ENCODE measurements at places on chromosomes 5 and 9.

GRCh38 chr9:26955222-26955903 is 849 bp upstream of the IFT74 start:
- DNase-seq: no peak

DNA sequence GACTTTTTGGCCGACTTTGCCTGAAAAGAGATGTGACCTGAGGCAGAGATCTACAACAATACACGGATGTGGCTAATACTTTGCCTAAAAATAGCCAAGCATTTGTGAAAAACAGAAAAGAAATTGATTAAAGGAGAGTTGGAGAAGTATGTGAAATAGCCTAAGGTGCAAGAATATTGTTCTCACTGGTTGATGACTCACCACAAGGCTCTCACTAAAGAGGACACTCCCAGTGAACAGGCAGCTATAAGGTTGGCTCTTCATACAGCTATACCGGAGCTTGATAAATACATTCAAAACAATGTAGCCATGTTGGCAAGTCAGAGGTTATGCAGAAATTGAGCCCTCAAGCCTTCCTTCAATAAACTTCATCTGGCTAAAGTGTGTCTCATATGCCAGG is 317.2 kb upstream of the GRAMD2B start:
- no peak for DNase-seq

DNA sequence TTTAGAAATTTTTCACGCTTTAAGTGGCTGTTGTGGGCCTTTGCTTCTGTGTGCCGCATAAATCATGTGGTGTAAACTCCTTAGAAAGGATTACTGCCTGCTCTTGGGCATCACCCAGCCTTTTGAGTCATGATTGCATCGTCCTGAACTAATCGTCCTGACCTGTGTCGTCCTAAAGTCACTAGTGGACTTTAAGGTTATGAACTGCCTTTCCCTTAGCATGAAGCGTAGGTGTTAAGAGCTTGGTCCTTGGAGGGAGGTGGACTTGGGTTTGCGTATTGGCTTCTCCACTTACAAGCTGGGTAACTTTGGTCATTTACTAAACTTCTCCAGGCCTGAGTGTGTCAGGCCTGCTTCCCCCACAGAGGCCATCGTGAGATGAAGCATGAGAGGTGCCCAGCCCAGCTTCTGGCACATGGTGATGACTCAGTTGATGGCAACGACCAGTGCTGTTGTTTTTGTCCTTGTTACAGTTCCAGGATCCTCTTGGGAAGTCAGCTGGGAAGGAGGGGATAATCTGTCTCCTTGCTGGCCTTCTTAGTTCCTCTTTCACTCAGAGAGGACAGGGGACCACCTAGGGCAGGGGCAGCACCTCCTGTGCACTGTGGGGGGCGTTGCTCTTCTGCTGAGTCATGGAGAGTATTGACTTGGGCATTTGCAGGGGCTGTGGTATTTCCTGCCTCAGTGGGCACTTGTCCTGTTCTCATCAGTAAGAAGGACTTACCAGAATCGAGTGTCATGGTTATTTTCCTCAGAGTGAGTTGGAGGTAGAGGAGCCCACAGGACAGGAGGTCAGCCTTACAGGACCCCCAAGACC is 54.2 kb upstream of the NCS1 start:
- DNase-seq: peak; percentile 21

GRCh38 chr9:84667571-84668195 is 1.8 kb upstream of the NTRK2 start:
- peak; percentile 42 for DNase-seq

DNA sequence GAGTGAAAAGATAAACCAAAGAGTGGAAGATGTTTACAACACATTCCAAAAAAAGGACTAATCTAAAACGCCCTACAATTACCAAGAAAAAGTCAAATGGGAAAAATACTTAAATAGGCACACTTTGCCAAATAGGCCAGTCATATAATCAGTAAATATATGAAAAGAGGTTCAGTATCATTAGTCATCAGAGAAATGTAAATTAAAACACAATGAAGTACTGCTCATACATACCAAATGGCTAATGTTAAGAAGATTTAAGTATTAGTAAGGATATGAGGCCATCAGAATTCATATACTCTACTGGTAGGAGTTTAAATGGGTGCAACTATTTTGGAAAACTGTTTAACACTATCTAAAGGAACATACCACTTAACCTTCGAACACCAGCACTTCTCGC is 47.6 kb downstream of the ZDHHC21 start:
- no peak for DNase-seq

DNA sequence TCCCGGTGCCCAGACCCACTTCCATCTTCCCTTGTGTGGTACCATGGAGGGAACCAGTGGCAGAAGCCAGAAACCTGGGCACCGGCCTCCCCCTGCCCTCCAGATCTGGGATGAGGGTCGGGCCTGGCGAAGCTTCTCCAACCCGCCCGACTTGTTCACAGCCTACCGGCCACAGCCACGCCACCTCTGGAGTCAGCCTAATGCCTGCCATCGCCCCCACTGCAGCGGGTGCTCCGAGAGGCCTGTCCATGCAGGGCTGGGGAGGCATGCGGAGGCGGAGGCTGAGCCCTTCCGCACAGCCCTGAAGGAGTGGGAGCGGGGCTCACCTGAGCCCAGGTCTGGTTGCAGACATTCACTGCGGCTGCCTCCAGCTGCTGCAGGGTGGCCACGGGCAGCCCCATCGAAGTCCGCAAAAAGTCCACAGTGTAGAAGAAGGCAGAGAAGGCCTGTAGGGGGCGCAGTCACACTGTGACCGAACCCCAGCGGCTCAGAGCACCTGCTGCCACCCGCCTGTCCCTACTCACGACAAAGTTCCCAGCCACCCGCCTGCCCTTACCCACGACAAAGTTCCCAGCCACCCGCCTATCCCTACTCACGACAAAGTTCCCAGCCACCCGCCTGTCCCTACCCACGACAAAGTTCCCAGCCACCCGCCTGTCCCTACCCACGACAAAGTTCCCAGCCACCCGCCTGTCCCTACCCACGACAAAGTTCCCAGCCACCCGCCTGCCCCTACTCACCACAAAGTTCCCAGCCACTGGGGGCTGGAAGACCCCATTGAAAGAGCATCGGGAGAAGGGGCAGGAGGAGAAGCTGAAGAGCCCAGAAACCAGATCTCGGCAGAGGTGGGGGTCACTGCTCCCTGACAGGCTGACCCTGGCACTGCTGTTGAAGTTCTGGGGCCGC is 3.8 kb upstream of the NPDC1 start:
- DNase-seq: peak; percentile 81

DNA sequence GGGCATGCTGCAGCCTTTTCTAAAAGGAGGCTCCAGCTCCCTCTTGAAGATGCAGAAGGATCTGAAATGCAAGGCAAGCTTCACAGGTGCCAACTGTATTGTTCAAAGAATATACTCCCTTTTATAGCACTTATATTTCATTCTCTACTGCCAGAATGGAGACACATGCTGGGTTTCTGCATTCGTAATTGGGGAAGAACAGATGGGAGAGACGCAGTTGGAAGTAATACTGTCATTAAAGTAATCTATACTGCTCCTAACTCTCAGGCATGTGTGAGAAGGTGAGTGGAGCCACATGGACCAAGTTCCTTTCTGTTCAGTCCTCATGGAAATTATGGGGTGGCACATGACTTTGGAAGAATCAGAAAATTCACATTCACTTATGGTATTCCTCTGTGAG is 226.4 kb downstream of the TRIM32 start:
- DNase-seq: no peak

- no peak for DNase-seq
Observed at GRCh38 chr5:115231598-115231997, 31.1 kb downstream of the PGGT1B start.

- DNase-seq: no peak
Observed at GRCh38 chr5:112386766-112387165, 32.3 kb downstream of the EPB41L4A start.

- DNase-seq: no peak
Observed at GRCh38 chr9:18730241-18730640, 256.3 kb downstream of the ADAMTSL1 start.

DNA sequence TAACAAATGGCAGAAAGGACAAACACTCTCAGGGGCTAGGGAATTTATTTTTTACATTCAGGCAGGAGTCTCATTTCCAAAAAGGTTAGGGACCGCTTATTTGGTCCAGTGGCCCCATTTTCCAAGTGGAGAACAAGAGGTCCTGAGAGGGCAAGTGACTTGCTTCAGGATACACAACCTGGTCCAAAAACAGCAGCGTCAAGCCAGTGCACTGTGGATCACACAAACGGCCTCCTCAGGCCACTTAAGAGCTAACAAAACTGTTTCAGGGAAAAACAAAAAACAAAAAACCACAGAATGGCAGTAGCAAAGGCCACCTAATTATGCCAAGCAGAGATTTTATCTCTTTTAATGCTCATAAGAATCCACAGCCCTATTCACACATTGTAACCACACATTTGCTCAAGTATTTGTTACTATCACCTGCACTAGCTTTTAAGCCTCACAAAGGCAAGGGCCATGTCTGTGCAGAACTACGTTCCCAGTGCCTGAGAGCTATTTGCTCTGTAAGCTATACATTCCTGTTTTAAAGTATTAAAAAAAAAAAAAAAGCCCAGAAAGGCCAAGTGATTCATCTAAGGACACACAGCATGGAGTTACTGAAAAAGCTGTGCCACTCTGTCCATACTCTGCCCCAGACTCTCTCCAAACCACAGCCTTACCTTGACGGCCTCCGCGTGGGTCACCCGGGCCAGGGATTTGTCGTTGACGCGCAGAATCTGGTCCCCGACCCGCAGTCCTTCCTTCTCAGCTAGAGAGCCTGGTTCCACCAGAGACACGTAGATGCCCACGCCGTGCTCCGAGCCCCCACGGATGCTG is 1.5 kb downstream of the WHRN start:
- no peak for DNase-seq

DNA sequence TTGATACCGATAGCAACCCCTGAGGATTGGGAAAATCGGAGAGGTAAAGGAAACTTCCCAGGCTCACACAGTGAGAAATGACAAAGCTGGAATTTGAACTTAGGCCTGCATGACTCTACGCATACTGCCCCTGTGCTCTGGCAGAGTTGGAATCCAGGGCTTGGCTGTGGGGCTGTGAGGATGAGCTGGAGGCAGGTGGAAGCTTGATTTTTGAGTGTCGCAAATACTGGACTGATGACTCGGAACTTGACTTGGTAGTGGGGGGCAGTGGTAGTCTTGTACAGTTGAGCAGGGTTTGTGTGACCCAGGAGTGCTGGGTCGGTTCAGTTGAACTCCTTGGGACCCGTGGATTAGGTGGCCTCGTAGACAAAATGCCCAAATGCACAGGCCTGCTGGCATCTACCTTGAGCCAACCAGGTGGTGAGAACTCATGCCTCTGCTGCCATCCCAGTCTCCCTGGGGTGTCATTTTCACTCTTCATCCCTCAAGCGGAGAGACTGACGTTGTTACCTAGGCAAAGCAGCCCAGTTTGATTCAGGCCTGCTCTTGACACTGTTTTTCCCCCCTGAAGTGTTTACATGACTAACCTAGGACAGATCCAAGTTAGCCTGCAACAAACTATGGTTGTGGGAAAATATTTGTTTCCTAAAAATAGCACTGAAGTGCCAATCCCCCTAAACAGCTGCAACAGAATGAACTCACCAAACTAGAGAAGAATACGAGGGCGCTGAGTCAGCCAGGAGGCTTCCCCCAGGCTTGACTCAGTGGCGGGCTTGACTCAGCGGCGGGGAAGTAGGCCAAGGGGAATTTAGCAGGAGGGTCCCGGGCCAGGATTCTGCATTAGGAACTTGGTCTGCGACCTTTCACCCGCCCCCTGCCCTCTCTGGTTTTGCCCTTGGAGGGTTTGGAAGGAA is 45.7 kb upstream of the ORM1 start:
- DNase-seq: no peak

- peak; percentile 18 for DNase-seq
Observed at GRCh38 chr9:617445-618085, 223.9 kb upstream of the DMRT1 start.
